ENCODE measurements at places on chromosomes 11 and 22.

GRCh38 chr11:8192016-8192895 lies 23.4 kb upstream of the RIC3 start:
- DNase-seq = peak; percentile 79

DNA sequence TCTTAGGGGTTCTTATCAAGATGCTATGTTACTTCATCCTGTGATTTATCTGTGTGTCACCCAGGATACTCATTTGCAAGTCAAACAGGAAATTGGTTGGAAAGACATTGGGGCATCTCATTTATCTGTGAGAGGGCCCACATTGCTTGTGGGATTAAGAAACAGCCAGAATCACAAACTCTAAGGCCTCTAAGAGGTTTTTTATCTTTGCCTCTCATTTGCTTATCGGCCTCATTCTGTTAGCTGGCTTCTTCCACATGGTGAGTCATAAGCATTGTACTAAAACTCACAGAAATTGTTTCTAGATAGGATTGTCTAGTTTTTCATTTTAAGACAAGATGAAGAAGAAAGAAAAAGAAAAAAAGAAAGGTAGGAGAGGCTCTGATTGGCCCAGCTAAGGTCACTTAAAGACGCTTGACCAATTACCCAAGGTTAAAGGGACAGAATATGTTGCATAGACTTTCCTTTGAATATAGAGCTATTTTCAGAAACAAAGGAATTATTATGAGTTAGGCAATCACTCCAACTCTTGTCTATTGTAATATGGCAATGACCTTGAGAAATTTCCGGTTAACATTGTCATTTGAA lies 121.9 kb downstream of the ARHGAP42 start:
- peak; percentile 33 for DNase-seq

DNA sequence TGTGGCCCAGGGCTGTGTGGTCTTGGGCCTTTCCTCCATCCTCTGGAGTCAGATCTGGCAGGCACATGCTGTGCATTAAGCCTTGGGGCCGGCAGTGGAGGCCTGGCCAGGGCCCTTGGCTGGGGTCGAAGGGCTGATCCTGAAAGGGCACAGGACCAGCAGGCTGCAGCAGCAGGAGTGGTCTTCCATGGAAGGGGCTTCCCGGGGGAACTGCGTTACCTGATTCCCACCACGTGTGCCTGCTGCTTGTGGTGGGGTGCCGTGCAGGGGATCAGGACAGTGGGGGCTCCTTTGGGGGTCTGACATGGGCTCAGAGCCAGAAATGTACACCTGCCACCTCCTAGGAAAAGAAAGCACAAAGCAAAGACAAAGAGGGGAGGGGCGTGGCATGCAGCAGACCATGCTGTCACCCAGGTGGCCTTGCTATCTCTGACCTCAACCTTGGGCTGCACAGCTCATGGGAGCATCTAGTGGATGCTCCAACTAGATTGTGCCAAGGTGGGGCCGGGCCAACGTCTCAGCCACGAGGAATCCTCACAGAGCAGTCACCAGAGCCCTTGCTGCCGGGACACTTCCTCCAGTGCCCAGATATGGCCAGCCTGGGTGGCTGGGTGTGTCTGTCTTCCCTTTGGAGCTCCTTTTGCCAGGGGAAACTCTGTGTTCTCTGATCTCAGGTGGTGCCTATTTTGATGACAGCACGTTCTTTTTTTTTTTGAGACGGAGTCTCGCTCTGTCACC lies 17.9 kb upstream of the YPEL1 start:
- DNase-seq = peak; percentile 44

- DNase-seq = no peak
Observed at GRCh38 chr11:61826930-61827570, 1.1 kb upstream of the FADS2 start.

GRCh38 chr11:20374741-20375300 lies 11.3 kb downstream of the HTATIP2 start:
- DNase-seq = no peak

- DNase-seq = no peak
Observed at GRCh38 chr11:28303477-28304191, 195.4 kb downstream of the METTL15 start.
